ENCODE measurements at places on chromosomes 1 and 21.

DNA sequence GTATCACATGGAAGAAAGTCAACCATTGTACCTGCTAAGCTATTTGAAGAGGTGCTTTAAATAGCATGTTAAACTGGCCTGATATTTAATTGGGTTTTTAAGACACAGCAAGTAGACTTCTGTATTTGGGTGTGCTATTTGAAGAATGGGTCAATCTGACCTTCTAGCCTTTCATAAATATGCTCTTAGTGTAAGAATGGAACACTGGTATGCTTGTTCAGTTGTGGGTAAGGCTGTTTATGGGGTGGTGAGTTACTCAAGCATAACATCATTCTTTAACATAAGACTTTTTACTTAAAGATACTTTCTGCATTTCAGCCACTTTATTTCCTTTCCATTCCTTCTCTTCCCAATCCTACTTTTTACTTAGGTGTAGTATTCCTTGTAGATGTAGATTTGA lies 21.4 kb downstream of the AHCYL1 start:
- no peak for DNase-seq

GRCh38 chr1:236868625-236869467 lies 73.8 kb downstream of the MTR start:
- peak; percentile 8 for DNase-seq

- DNase-seq = no peak
Measured at GRCh38 chr1:115506518-115506917, 135.3 kb upstream of the VANGL1 start.

GRCh38 chr1:66258404-66259105 lies 275.4 kb upstream of the SGIP1 start:
- DNase-seq = no peak

DNA sequence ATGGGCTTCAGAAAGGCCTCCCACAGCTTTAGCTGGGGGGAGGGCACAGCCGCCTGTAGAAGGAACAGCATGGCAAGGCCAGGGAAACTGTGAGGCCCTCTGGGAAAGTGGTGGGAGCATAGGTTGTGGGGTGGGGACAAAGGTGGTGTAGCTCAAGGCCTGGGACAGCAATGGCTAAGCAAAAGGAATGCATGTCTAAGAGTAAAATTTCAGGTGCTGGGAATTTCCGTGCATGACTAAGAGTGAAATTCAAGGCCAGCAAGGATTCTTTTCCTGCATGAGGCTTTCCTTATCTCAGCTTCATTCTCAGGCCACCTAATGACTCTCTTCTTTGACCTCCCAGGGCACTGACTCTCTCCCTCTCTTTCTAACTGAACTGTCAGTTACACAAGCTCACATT lies 86.5 kb upstream of the WNT4 start:
- DNase-seq = no peak

DNA sequence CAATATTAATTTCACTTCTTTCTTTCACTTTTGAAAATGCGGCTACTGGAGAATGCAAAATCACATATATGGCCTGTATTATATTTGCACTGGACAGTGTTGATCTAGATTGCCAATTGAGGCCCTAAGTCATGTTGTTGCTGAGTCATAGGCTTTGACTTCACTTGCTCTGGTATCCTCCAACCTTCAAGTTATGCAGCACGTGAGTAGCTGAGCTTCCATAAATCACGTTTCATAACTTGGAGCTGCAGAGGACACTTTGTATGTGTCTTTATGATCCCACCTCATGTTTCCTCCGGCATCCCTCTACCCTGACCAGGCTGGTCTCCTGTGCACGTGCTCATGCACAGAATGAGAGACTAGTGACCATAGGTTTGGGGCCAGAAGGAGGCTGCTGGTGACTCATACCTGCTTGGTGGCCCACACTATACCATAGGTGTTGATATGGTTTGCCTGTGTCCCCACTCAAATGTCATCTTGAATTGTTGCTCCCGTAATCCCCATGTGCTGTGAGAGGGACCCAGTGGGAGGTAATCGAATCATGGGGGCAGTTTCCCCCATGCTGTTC lies 103.0 kb upstream of the TSPAN2 start:
- no peak for DNase-seq

- DNase-seq = no peak
Measured at GRCh38 chr1:38786040-38786436, 73.5 kb downstream of the RRAGC start.

- DNase-seq = no peak
Measured at GRCh38 chr1:116277840-116278540, 95.1 kb upstream of the ATP1A1 start.

DNA sequence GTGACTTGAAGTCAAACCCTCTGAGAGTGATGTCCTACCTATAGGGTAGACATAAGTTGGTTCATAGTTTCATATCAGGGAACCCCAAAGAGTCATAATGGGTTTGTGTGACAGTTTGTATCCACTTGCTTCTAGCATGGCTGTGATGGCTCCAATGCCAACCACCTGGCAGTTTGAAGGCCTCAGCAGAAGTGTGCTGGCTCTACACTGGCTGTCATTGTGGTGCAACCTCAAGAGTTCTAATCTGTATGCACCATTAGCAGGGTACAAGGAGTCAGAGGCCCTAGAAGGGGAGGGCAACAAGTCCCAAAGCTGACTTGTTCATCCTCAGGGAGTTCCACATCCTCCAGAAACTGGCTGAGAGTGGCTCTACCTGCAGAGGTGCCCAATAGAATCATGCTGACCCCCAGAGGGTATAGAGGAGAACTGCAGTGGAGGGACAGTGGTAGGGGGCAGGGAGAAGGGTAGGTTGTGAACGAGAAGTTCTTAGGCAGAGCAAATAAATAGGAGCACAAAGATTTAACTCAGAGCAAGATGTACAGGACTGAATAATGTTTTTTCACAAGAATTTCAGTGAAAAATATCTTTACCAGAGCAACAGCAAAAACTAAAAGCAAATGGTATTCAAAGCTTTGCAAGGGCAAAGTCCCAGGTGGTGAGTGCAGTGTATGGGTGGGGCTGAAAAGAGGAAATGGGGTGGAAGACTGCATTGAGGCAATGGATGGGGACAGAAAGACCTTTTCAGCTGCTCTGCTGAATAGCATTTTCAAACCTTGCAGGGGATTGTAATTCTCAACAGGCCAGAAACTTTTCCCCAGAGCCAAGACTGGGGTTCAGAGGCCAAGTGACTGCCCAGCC lies 3.2 kb downstream of the FCRL2 start:
- no peak for DNase-seq

DNA sequence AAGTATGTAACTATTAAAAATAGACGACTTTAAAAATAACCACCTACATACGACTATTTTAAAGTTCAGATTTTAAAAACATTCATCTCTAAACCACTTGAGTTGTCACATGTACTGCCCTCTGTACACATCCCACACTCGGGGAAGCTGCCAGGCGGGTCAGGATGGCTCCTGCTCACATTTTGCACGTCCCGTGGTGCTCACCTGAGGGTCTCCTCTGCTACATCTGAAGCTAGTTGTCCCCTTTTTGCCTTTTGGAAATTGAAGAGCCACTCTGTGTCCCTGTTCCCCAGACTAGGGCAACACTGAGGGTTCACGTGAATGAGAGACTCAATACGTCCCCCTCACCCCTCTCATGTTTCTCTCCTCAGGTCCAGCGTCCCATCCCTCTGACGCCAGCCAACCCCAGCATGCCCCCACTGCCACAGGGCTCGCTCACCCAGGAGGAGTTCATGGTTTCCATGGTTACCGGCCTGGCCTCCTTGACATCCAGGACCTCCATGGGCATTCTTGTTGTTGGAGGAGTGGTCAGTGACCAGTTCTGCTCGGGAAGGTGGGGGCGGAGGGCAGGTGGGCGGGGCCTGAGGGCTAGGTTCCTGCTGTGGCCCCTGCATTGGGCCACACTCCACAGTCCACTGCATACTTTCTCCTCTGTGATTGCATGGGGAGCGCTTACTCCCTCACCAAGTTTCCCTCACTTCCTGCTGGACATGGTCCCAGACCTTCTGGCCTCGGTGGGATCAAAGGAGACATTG lies 13.0 kb upstream of the MIIP start:
- no peak for DNase-seq

- DNase-seq = no peak
Measured at GRCh38 chr1:64474665-64475439, 4.9 kb downstream of the CACHD1 start.

GRCh38 chr1:31815307-31815645 lies 546 bp downstream of the SPOCD1 start:
- DNase-seq = no peak

DNA sequence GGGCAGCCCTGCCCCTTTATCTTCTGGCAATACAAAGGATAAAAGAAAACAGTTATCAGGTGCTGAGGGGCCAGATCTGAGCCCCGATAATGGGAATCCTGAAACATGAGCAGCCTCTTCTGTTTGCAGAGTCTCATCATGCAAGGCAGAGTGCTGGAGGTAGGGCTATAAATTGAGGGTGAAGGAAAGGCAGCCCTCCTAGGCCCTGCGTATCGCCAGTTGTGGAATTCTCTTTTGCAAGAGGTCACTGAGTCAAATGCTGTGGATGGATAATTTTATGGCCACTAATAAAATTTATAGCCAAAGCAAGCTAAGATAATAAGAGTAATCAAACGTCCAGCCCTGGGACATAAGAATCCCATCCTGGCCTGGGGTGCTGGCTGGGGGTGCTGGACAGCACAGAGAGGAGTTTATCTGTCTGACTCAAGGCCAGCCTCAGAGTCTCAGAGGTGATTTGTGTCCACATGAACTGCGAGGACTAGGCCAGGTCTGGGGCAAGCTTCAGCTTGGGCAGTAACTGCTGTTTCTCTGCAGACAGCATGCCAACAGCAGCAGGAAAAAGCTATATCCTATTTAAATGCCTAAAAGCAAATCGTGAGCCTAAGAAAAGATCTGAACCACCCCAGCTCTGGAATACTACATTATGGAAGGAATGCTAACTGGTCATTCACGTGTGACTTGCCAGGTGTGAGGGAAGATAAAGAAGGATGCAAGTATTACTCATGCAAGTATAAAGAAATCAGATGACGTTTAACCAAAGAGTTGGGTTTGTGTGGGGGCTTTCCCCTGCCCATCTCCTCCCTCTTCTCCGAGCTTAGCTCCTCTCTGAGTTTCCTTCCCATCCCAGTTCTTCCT lies 254.8 kb downstream of the KIF26B start:
- no peak for DNase-seq

- DNase-seq = no peak
Measured at GRCh38 chr21:45328198-45329091, 40.8 kb upstream of the POFUT2 start.

DNA sequence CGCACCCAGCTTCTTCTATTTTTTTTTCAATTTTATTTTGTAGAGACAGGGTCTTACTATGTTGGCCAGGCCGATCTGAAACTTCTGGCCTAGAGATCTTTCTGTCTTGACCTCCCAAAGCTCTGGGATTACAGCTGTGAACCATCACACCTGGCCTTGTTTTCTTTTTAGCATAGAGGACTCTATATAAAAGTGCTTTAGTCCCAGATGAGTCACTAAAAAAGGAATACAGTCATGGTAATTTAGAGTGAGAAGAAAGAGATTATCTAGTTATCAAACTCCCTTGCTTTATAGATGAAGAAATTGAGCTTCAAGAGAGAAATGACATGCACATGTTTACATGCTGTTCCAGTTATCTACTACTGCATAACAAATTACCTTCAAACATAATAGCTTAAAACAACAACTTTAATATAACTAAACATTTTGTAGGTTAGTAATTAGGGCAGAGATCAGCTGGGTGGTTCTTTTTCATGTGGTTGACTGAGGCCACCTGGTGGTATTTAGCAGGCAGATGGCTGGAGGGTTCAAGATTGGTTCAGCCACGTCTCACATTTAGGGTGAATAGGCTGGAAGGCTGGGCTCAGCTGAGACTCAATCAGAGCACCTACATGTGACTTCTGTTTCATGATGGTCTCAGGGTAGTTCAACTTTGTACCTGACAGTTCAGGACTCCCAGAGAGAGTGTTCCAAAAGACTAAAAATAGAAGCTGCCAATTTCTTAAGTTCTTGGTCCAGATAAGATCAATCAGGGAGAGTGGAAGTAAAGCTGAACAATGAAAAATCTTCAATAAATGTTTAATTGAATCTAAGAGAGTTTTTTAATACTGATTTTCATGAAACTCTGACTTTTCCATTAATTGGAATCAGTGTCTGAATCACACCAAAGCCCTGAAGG lies 16.9 kb upstream of the MTF2 start:
- no peak for DNase-seq

DNA sequence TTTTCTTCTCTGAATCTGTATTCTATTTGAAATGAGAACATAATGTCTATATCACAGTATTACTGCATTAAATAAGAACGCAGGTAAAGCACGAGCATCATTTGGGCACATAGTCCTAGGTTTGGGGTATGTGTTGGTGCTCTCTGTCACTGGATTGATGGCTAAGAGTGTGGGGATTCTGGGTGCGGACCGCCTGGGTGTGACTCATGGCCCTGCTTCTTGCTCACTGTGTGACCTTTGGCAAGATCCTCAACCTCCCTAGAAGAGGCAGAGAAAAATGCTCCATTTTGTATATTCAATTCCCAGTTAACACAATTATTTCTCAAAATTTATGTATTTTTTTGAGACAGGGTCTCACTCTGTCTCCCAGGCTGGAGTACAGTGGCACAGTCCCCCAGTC lies 99.7 kb downstream of the LAMC2 start:
- DNase-seq = no peak

GRCh38 chr21:42164064-42164789 lies 54.7 kb upstream of the ABCG1 start:
- peak; percentile 15 for DNase-seq

GRCh38 chr1:223258751-223259198 lies 105.2 kb downstream of the SUSD4 start:
- no peak for DNase-seq

DNA sequence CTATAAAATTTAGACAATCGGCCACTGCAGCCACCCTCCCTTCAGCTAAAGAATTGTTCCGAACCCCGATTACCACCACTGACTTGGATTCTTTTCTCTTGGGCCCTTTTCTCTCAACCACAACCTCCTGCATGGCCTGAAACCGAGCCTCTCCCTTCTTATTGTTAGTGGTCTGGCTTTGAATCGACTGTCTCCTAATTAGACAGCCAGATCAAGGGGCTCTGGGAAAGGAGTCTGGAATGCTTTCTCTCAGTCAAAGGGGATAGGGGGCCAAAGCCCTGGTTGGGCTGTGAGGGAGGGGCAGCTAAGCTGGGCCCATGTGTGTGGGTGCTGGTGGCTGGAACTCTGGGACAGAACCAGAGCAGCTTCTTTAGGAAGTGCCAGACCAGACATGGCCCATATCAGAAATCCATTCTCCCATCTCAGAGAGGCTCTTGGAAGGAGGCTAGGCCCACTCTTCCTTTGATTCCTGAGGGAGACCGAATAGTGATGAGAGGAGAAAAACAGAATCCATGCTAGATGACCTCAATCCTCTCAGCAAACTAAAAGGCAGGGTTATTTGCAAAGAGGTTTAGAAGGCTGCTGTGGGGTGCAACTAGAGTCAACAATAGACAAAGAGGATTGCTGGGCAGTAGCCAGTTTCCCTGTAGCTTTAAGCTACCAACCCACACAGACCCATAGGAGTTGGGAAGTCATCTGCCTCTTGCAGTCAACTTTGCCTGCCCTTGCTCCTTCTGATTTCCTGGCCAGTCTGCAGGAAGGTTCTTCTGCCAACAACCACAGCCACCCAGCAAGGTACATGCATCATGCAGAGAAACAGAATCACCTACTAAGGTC lies 117.6 kb downstream of the AK5 start:
- DNase-seq = no peak

GRCh38 chr1:181984006-181984405 lies 77.5 kb downstream of the ZNF648 start:
- DNase-seq = no peak
